Thymus (tissue), 14 donors: ENCODE measurements at places on chromosomes 7 and 10. TPM values are rescaled to one million over a fixed set of nuclear protein-coding genes. Genes with fewer than 3 reads are reported as not detected.

The IQUB gene
- polyA plus RNA-seq, result 0.32 TPM

The UNCX gene
- 0.07 TPM for polyA plus RNA-seq

The ZNF746 gene
- polyA plus RNA-seq, result 15.2 TPM

The TRPV6 gene
- polyA plus RNA-seq, result 1.1 TPM

The FAM237B gene
- polyA plus RNA-seq, result not detected

The SCIN gene
- 0.37 TPM for polyA plus RNA-seq

The CCDC3 gene
- polyA plus RNA-seq, result 52.4 TPM

The IFIT3 gene
- 31.5 TPM for polyA plus RNA-seq

The SORCS1 gene
- polyA plus RNA-seq, result 1.1 TPM

The FGF8 gene
- polyA plus RNA-seq, result not detected

The C1QL3 gene
- polyA plus RNA-seq, result 0.05 TPM

The SRI gene
- 62.5 TPM for polyA plus RNA-seq

The TRIM73 gene
- polyA plus RNA-seq, result 9.9 TPM

The KDM7A gene
- 6.3 TPM for polyA plus RNA-seq

The WNT8B gene
- 0.18 TPM for polyA plus RNA-seq

The RFC2 gene
- polyA plus RNA-seq, result 20.1 TPM

The CPA2 gene
- polyA plus RNA-seq, result 0.71 TPM

The GOLGA7B gene
- polyA plus RNA-seq, result 0.96 TPM

The CLDN4 gene
- 38.4 TPM for polyA plus RNA-seq

The JAKMIP3 gene
- 0.39 TPM for polyA plus RNA-seq

The FBXW4 gene
- 32.9 TPM for polyA plus RNA-seq

The FRA10AC1 gene
- polyA plus RNA-seq, result 20.7 TPM

The SFTPA1 gene
- 6.4 TPM for polyA plus RNA-seq

The OR9A2 gene
- polyA plus RNA-seq, result not detected

The IL6 gene
- polyA plus RNA-seq, result 3.5 TPM

The CHAT gene
- polyA plus RNA-seq, result not detected

The SCART1 gene
- polyA plus RNA-seq, result 1.6 TPM

The ZNF775 gene
- 6.6 TPM for polyA plus RNA-seq

The RNF133 gene
- 0.02 TPM for polyA plus RNA-seq

The SYCE1 gene
- polyA plus RNA-seq, result 0.41 TPM

The NME8 gene
- polyA plus RNA-seq, result 2.8 TPM

The PTN gene
- polyA plus RNA-seq, result 19.3 TPM

The NPSR1 gene
- 0.23 TPM for polyA plus RNA-seq

The CDNF gene
- polyA plus RNA-seq, result 3.6 TPM

The GPR85 gene
- 1.3 TPM for polyA plus RNA-seq
